Stimulated activated CD8-positive, alpha-beta memory T cell treated with anti-CD3 and anti-CD28 coated beads, Interleukin-4, amount 100 ng/mL, for 24 hours (primary cell): ENCODE measurements at places on chromosomes 12 and 14.

DNA sequence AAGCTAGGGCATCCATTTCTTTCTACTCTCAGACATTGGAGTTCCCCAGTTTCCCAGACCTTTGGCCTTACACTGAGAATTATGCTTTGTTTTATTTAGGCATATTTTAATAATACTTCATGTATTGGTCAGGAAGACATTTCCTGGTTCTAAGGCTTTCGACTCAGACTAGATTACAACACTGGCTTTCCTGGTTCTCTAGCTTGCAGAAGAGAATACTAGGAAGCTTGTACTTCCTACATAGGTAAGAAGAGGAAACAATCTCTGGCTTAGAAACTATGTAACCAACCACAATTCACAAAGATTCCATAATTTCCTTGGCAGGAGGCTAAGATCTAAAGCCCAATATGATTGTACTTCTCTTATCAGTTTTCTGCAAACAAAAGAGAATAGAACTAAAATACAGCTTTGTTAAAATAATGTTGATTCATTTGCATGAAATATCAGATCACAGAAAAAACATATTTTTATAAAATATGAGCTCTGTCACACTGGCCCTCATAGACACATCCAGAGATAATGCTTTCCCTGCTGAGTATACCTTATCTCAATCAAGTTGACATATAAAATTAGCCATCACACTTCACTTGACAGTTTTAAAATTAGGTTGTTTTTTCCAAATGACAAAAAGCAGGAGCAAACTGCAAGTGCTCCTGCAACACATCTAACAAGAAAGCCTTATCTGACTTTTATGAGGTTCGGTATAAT lies 30.5 kb downstream of the CLEC2D start:
- no peak for DNase-seq

DNA sequence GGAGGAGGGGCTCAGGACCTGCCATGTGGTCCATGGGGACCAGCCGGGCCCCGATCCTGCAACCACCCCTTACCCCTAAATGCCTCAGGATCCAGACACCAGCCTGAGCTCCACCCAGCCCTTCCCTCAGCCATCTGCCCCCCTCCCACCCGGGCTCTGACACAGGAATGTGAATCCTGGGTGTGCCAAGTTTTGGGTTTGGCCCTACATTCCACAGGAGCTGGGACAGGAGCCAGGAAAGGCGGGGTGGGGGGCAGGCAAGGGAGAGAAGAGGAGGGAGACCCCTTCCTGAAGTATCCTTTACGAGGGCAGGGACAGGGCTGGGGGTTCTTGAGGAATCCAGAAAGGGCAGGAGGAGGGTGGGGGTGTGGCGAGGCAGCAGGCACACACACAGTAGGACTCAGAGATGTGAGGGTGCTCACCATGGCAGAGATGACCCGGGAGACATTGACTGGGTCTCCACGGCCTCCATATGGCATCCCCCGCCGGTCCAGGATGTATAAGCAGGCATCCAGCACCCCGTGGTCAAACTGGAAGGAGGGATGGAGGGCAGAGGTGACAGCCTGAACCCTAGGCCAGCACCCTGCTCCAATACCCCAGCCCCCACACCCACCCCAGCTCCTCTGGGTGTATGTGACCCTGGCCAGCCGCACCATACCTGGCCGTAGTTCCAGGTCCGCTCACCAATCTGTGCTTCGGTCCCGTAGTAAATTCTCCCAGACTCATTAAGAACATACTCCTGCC lies 3.5 kb downstream of the TGM1 start:
- DNase-seq, result no peak

GRCh38 chr14:106210650-106211049 lies 684.3 kb downstream of the TMEM121 start:
- no peak for DNase-seq

DNA sequence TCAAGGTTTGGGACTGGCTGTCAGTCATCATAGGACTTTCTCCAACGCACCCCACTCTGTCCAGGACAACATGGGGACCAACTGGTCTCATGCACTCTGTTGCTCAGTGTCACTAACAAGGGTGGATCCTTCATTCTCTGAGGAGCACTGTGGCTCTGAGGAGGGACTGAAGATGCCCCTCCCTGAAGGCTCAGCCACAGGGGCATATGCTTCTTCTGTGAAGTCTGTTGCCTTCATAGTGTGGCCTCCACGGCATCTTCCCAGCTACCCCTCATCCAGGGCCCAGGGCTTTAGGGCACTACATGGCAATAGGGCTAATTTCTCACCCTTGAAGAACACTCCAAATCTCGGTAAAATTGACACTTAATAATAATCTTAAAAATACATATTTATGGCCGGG lies 14.3 kb upstream of the IFI27L2 start:
- DNase-seq, result no peak

- no peak for DNase-seq
These were observed 43.3 kb downstream of the TSPAN11 start for GRCh38 chr12:30969606-30970395.

- no peak for DNase-seq
These were observed 74.2 kb upstream of the MBIP start for GRCh38 chr14:36394593-36394992.

- DNase-seq, result no peak
These were observed 87.2 kb upstream of the KRAS start for GRCh38 chr12:25337916-25338315.

- no peak for DNase-seq
These were observed 101.2 kb upstream of the CCDC175 start for GRCh38 chr14:59677771-59678231.

- no peak for DNase-seq
These were observed 50.1 kb downstream of the ACTN1 start for GRCh38 chr14:68928770-68929550.

- DNase-seq, result no peak
These were observed 110.0 kb upstream of the AMIGO2 start for GRCh38 chr12:47189728-47190127.

GRCh38 chr14:98252820-98253219 lies 1019.2 kb downstream of the BCL11B start:
- no peak for DNase-seq

DNA sequence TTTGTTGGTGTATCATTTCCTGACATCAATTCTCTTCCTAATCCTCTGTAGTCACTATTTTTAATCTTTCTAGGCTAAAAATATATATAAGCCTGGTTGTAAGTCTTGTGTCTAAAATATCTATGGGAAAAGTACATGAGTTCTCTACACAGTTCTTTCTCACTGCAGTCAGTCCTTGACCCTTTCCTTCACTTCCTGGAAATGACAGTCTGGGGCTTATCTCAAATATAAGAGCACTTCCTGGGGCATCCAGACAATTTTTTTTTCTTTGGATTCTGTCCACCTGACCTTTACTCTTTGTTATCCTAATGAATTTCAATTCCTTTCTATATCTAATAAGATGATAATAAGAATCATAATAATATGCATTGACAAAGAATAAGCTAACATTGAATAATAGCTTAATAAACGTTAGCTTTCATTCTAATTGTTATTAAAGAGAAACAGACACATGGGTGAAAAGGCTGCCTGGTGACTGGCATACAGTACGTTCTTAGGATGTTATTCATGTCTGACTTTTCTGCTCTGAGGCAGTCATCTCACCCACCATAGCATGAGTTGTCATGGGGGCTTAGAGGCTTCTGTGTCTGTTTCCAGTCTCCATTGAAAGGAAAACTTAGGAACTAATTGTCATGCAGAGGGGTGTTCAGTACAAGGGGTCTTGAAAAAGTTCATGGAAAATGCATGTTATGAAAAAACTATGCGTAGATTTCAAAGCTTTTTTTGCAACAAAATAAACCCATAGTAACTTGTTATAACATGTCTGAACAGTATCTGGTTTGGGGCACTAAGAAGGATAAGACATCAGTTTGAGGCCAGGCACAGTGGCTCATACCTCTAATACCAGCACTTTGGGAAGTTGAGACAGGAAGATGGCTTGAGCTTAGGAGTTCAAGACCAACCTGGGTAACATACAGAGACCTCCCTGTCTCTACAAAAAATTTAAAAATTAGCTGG lies 66.2 kb upstream of the DNM1L start:
- no peak for DNase-seq

GRCh38 chr12:95874452-95874851 lies 15.7 kb downstream of the SNRPF start:
- DNase-seq, result no peak

- no peak for DNase-seq
These were observed 9.1 kb downstream of the CREBL2 start for GRCh38 chr12:12620730-12621315.

- no peak for DNase-seq
These were observed 16.7 kb downstream of the P2RX2 start for GRCh38 chr12:132635076-132635955.

DNA sequence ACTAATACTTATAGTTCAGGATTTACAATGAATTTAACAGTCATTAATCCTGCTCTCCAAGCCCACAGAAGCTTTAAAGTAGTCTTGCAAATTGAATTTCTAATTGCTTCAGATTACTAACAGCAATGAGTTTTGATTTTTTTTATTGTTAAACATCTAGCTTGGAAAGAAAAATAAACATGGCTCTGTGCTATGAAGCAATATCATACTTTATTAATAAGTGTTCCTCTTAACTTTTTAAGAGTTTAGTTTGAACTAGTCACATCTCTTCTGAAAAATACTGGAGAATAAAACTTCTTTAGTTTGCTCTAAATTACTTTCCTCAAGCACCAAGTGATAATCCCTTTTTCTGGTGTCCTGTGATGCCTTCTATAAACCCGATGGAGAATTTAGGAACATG lies 250.2 kb downstream of the TRHDE start:
- DNase-seq, result no peak

GRCh38 chr14:49008363-49008762 lies 577.8 kb downstream of the RPS29 start:
- no peak for DNase-seq

DNA sequence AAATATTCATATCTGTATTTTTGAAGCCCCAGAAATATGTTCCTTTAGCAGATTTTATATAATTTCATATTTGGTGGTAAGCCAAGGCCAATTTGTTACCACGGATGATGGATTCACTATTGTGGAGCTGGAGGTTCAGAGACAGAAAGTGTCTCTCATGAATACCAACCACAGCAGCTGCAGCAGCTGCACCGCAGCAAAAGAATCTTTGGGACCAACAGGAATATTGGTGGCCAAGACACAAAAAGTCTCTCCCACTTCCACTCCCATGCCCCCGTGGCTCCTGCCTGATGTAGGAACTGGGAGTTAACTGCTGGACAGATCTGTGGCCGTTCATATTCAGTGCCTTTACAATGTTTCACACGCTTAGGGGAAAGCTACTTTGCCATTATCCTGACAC lies 155.3 kb downstream of the ADAMTS20 start:
- no peak for DNase-seq

GRCh38 chr14:105337966-105338741 lies 23.6 kb downstream of the PACS2 start:
- no peak for DNase-seq

DNA sequence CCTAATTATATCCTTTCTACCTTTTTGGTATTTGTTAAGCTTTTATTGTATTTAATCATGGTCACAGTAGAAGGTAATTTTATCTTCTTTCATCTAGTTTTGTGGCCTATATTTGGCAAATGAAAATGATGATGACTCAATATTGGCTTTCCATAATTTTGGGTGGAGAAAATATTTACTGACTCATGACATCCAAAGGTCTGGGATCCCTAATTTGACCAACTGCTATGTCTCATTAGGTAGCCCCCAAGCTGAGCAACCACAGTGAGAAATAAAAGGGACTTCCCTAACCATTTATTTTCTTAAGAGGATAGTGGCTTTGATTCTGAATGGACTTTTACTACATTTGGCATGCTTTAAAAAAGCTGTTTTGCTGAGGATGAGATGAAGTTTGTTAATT lies 289.5 kb downstream of the RMST start:
- DNase-seq, result no peak

GRCh38 chr14:68894123-68894522 lies 85.0 kb downstream of the ACTN1 start:
- no peak for DNase-seq

- DNase-seq, result no peak
These were observed 33.4 kb upstream of the PLEKHG6 start for GRCh38 chr12:6276956-6277620.

GRCh38 chr12:44874981-44875416 lies 1.1 kb downstream of the NELL2 start:
- no peak for DNase-seq

GRCh38 chr14:84826294-84826693 lies 703.6 kb upstream of the FLRT2 start:
- no peak for DNase-seq

DNA sequence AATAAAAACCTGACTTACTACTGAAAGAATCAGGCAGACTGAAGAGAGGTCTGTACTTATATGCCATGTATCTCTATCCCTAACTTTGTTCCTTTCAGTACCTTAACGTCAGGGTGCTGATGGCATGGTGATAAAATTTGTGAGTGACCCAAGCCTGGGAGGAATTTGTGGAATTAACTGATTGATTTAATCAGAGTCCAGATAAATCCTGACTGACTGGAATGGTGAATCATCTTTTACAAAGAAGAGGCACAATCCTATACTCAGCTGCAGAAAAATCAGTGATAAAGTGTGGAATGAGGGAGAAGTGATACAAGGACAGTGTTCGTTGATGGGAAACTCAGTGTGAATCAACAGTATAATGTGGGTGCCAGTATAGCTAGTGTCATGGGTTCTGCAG lies 3.7 kb downstream of the TDG start:
- DNase-seq, result no peak

GRCh38 chr14:51996148-51996746 lies 6.9 kb downstream of the RTRAF start:
- no peak for DNase-seq

- DNase-seq, result no peak
These were observed 246.4 kb downstream of the TMEM132C start for GRCh38 chr12:128513331-128513730.

DNA sequence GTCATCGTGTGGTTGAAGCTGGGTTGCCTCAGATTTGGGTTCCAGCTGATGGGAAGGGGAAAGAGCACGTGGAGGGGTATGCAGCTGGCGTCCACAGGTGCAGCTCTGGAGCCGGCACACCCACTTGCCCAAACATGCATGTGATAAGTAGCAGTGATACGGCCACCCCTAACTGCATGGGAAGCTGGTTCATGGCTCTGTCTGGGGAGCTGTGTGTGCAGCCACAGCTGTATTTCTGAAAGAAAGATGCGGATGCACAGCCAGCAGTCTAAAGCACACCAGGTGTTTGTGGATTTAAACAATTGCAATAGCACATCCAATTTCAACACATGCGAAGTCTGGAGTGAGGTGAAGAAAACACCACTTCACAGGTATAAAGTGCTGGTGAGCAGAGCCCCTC lies 181.4 kb downstream of the EFCAB11 start:
- DNase-seq, result no peak

GRCh38 chr12:39368096-39368495 lies 74.8 kb downstream of the KIF21A start:
- DNase-seq, result no peak

- peak; percentile 16 for DNase-seq
These were observed 1.5 kb downstream of the DDHD1 start for GRCh38 chr14:53151523-53152183.

GRCh38 chr14:57245941-57246340 lies 22.8 kb downstream of the EXOC5 start:
- no peak for DNase-seq

- DNase-seq, result no peak
These were observed 214.9 kb downstream of the KTN1 start for GRCh38 chr14:55794655-55795595.
